Dermis lymphatic vessel endothelial cell (primary cell): ENCODE measurements at places on chromosomes 2 and 18. TPM values are rescaled to one million over a fixed set of nuclear protein-coding genes. Genes with fewer than 3 reads are reported as not detected.

LONRF2 gene
- total RNA-seq, result under 0.01 TPM in 2 replicates

STAT4 gene
- 0.22 and 0.26 TPM in 2 replicates for total RNA-seq

ALK gene
- not detected in 2 replicates for total RNA-seq

HOXD13 gene
- total RNA-seq, result under 0.01 TPM in 1 of 2 replicates, not detected in the other

EHBP1 gene
- 17.0 and 22.9 TPM in 2 replicates for total RNA-seq

M1AP gene
- total RNA-seq, result not detected in 2 replicates

POTEI gene
- total RNA-seq, result 0.17 and 0.98 TPM in 2 replicates

L3MBTL4 gene
- total RNA-seq, result 2.7 and 8.8 TPM in 2 replicates

CNRIP1 gene
- 38.8 and 40.2 TPM in 2 replicates for total RNA-seq

ABCB11 gene
- total RNA-seq, result not detected in 2 replicates

PFN4 gene
- 0.17 and 0.76 TPM in 2 replicates for total RNA-seq

SULT1C4 gene
- total RNA-seq, result 158 and 287 TPM in 2 replicates

CPS1 gene
- 0.22 and 1.1 TPM in 2 replicates for total RNA-seq

FAM228B gene
- total RNA-seq, result 7.3 and 7.4 TPM in 2 replicates

CD8B2 gene
- total RNA-seq, result not detected in 2 replicates

TFPI gene
- 1,499 and 2,580 TPM in 2 replicates for total RNA-seq

SLC39A6 gene
- total RNA-seq, result 17.0 and 18.3 TPM in 2 replicates

DCAF17 gene
- total RNA-seq, result 14.0 and 16.1 TPM in 2 replicates

KIF1A gene
- under 0.01 TPM in 1 of 2 replicates, not detected in the other for total RNA-seq

PARD3B gene
- total RNA-seq, result 9.4 and 11.3 TPM in 2 replicates

ITPRID2 gene
- total RNA-seq, result 130 and 172 TPM in 2 replicates

SCN2A gene
- under 0.01 TPM in 1 of 2 replicates, not detected in the other for total RNA-seq

SERPINB13 gene
- not detected in 2 replicates for total RNA-seq

SOX11 gene
- total RNA-seq, result not detected in 2 replicates

ERFE gene
- total RNA-seq, result 0.22 TPM in 1 of 2 replicates, not detected in the other

GATA6 gene
- total RNA-seq, result 0.17 and 0.33 TPM in 2 replicates

HES6 gene
- total RNA-seq, result 0.77 and 1.7 TPM in 2 replicates

MARCHF7 gene
- total RNA-seq, result 86.0 and 133 TPM in 2 replicates

CRYGB gene
- not detected in 2 replicates for total RNA-seq

CAPN14 gene
- total RNA-seq, result under 0.01 and 0.09 TPM in 2 replicates

LAMA3 gene
- 4.8 and 13.4 TPM in 2 replicates for total RNA-seq

PRSS56 gene
- not detected in 2 replicates for total RNA-seq

GYPC gene
- 469 and 559 TPM in 2 replicates for total RNA-seq

TTN gene
- 2.0 and 3.4 TPM in 2 replicates for total RNA-seq

CD302 gene
- 13.1 and 15.2 TPM in 2 replicates for total RNA-seq

CCDC68 gene
- total RNA-seq, result 0.34 and 1.4 TPM in 2 replicates

ASIC4 gene
- total RNA-seq, result not detected in 2 replicates

ADAM23 gene
- 0.22 and 0.69 TPM in 2 replicates for total RNA-seq

PCARE gene
- not detected in 2 replicates for total RNA-seq

MAP3K20 gene
- total RNA-seq, result 24.3 and 26.9 TPM in 2 replicates
